Caudate nucleus (tissue), 63 donors: ENCODE measurements at places on chromosomes 6 and 20.

GRCh38 chr6:53290537-53291510, 57.9 kb downstream of the ELOVL5 start:
- no peak for DNase-seq

GRCh38 chr6:30643656-30644055, 3.3 kb upstream of the C6orf136 start:
- no peak for DNase-seq

DNA sequence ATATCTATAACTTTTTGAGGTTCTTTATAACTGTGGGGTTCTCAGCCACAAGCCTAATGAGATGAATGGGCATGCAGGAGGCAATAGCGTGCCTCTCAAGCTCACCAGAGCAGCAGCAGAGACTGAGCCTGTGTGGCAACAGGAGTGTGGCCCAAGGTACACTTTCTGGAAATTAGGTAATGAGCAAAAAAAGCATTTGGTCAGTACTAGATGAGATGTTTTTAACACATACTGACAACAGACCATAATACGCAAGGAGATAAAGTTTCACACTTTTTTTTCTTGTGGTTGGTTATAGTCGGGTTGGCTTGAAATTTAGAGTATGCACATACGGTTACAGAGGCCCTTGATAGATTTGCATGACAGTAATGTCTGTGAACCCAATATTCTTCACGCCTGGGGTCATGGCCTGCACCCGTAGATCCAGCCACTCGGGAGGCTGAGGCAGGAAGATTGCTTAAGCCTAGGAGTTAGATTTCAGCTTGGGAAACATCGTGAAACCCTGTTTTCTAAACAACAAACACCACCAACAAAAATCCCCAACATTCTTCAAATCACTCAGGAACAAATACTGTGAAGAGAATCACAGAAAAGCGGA, 300.1 kb downstream of the GMDS start:
- no peak for DNase-seq

- DNase-seq, result no peak
These were observed 116.9 kb upstream of the SCGN start for GRCh38 chr6:25534942-25535631.

- no peak for DNase-seq
These were observed 12.5 kb downstream of the CST7 start for GRCh38 chr20:24961384-24962181.

- DNase-seq, result no peak
These were observed 9.1 kb downstream of the ZNFX1 start for GRCh38 chr20:49268600-49269365.

DNA sequence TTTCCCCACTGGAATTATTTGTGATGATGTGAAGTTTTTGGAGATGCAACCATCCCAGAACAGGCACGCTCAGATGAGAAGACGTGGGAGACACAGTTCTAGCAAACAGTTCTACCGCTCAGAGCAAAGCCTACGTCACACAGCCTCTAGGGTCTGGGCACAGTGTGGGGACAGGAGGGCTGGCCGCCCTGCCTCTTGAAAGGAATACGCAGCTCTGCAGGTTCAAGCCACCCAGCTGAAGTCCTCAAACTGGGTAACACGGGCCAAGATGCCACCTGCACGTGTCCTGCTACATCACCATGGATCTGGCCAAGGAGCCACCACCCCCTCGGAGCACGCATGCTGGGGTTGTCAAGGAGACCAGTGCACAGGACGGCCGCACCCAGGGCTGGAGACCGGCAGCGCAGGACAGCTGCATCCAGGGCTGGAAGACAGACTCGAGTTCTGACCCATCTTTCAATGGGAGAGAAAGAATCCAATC, 75.0 kb downstream of the NOL4L start:
- DNase-seq, result no peak

DNA sequence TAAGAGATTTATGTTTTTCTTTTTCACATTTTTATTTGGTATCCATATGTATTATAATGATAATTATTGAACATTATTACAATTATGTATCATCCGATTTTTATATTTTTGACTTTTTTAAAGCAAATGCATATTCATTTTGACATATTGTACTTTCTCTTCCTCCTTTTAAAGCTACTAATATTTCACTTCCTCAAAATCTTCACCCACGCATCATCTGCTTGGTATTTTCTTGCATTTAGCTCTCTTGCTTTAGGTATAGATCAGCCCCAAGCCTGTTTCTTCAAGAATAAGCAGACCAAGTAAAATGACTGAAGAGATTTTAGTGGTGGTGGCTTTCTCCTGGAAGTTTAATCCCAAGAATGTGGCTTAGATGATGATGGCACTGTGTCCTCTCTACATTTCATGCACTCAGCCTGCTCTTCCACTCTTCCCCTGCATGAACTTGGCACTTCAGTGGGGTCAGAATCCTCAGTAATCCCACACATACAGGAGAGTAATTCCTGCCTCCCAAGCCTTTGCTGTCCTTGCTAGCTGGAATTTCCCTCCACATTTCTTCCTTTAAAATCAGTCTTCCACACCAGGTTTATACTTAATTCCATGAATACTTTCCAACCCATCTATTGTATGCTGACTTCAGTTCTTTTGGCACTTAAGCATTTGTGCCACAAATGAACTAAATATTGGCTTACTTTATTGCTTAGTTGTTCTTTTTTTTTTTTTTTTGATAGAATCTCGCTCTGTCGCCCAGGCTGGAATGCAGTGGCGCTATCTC, 8.2 kb downstream of the NCOA7 start:
- DNase-seq, result no peak
